ENCODE measurements at places on chromosomes 4 and X.

DNA sequence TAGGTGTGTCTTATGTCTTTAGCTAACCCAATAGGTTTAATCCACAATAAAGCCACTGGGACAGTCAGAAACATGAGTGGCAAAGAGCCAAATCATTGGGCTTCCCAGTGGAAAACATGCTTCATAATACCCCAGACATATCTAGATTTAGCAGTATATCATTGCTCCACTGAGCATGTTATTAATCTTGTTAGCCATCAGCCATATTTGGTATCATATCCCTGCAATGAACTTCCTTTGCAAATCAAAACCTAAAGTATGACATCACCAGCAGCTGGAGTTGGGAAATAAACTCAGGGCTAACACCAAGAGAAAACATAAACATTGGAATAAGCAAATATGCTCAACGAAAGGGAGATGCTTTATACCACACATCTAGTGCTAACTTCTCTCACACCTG lies 280.8 kb upstream of the NOCT start:
- DNase-seq, result no peak

GRCh38 chr4:61828960-61829359 lies 628.8 kb downstream of the ADGRL3 start:
- no peak for DNase-seq

GRCh38 chr4:40462326-40462725 lies 127.2 kb downstream of the CHRNA9 start:
- no peak for DNase-seq

- no peak for DNase-seq
These were observed 28.8 kb downstream of the ING2 start for GRCh38 chr4:183533698-183534097.

DNA sequence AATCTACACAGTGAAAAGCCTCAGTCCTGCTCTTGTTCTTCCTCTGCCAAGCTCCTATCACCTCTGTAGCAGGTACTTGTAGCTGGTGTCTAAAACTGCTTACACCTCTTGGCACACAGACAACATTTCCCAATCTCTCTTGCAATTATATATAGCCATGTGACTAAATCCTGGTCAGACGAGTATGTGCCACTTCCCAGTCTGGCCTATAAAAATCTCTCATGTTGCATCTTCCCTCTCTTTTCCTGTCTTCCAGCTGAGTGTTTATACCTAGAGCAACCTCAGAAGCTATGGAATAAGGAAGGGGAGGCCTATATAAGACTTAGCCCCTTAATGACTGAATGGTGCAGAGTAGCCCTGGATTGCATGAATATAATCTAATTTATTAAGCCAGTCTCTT lies 105.8 kb downstream of the RNF150 start:
- DNase-seq, result no peak

- no peak for DNase-seq
These were observed 132.6 kb upstream of the FAM9B start for GRCh38 chrX:9166584-9166944.

All from immature natural killer cell (primary cell).